ENCODE measurements at places on chromosomes 16 and 17.

GRCh38 chr17:50304781-50305404, 30.6 kb downstream of the TMEM92 start:
- no peak for DNase-seq

- DNase-seq: no peak
Measured at GRCh38 chr17:45813048-45813725, 29.1 kb downstream of the CRHR1 start.

- no peak for DNase-seq
Measured at GRCh38 chr16:10876799-10877341, at the start of gene CIITA. Gene CIITA (plus strand): TSS chr16:10877202. CDS start chr16:10877331, 129 bp downstream.

- DNase-seq: no peak
Measured at GRCh38 chr17:36069136-36069535, 5.1 kb downstream of the CCL18 start.

- DNase-seq: no peak
Measured at GRCh38 chr16:17359788-17360390, 110.9 kb downstream of the XYLT1 start.

GRCh38 chr16:8966817-8967131, 3.1 kb upstream of the USP7 start:
- DNase-seq: no peak

DNA sequence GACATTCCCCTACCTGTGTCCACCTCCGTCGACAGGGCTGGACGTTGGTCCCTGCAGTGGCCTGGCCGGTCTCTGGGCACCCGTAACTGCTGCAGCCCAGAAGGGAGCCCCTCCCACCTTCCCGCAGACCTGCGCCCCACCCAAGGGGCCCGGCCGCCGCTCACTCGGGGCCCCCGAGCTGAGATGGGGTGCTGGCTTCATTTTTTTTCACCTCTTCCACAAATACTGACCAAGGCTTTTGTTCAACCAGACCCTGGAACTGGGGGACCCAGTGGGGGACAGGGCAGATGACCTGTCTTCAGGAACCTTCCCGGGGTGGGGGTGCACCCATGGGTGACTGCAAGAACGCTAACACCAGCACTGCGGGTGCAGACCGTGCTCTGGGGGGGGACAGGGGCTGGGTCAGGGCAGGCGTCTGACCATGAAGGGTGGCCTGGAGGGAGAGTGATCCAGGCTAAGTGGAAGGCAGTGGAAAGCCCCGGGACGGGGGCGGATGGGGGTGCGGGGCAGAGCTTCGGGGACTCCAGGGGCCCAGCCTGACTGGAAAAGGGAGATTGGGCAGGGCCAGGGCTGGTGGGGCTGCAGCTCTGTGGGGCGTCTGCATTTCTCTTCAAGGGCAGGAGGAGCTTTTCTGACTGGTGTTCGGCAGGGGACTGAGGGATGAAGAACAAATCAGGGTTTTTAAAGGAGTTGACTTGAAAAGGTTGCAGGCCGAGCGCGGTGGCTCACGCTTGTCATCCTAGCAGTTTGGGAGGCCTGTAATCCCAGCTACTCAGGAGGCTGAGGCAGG, 42.3 kb downstream of the SLC7A5 start:
- DNase-seq: no peak

GRCh38 chr16:53546988-53547391, 44.0 kb upstream of the AKTIP start:
- DNase-seq: no peak

- no peak for DNase-seq
Measured at GRCh38 chr16:25298165-25298872, 40.7 kb upstream of the ZKSCAN2 start.

- no peak for DNase-seq
Measured at GRCh38 chr16:87542531-87543102, 49.8 kb upstream of the ZCCHC14 start.

DNA sequence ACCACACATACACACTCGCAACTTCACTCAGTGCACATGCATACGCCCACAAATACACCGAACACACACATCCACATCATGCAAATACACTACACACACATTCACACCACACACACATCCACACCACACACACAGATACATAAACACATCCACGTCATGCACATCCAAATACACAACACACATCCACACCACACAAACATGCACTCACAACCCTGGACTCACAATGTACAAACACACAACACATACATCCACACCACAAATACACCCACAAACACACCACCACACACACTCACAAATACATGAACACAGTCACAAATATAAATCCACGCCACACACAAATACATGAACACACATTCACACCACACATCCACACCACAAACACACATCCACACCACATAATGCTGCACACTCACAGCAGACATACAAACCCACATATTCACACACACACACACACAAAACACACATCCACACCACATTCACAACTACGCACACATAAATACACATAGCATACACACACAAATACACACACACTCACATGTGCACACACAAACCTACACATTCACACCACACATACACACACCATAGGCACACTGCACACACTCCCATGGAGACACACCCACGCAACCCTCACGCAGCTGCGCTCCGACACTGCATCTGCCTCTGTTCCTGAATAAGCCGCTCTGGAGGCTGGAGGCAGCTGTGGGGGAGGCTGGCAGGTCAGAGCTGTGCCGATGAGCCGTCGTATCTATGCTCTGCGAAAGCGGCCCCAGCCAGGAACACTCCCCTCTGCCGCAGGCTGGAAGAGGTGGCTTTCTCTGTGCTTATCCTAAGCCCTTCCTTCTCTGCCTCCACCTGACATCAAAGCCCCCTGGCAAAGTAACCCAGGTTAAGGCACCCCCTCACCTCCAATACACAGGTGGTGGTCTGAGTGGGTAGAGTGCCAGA, 141.8 kb downstream of the GRIN2A start:
- DNase-seq: no peak

GRCh38 chr16:1101573-1102332, 5.7 kb upstream of the C1QTNF8 start:
- no peak for DNase-seq

GRCh38 chr16:19748389-19749168, 30.5 kb downstream of the IQCK start:
- DNase-seq: no peak

GRCh38 chr16:58842156-58842555, 108.0 kb upstream of the GOT2 start:
- DNase-seq: no peak

- DNase-seq: no peak
Measured at GRCh38 chr17:9763643-9764042, 27.7 kb downstream of the DHRS7C start.

DNA sequence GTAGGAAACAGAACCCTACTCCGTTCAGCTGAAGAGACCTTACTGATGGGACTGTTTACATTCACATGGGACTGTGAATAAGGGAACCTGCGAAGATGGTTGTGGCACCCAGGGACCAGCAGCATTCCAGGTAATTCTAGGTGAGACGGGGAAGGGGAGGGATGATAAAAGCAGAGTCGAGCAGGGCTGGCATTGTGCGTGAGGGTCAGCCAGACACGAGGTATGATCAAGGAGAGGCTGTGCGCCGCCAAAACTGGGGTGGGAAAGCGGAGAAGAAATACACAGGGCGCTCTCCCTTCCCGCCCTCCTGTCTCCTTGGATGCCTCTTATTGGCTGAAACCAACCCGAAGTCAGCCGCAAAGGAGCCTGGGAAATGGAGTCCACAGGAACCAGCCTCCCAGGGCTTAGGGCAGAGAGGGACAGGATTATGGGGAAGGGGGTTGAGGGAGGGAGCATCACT, 38.4 kb upstream of the CSNK2A2 start:
- DNase-seq: peak; percentile 43

DNA sequence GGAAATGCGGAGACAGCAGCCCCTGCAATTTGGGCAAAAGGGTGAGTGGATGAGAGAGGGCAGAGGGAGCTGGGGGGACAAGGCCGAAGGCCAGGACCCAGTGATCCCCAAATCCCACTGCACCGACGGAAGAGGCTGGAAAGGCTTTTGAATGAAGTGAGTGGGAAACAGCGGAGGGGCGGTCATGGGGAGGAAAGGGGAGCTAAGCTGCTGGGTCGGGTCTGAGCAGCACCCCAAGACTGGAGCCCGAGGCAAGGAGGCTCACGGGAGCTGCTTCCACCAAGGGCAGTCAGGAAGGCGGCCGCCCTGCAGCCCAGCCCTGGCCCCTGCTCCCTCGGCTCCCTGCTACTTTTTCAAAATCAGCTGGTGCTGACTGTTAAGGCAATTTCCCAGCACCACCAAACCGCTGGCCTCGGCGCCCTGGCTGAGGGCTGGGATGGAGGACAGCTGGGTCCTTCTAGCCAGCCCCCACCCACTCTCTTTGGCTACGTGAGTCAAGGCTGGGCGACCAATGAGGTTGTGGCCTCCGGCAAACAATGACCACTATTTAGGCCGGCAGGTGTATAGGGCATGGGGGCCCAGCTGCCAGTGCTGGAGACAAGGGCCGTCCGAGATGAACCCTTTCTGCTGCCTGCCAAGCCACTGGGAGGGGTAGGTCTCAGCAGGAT, 507 bp downstream of the SERPINF1 start:
- no peak for DNase-seq

DNA sequence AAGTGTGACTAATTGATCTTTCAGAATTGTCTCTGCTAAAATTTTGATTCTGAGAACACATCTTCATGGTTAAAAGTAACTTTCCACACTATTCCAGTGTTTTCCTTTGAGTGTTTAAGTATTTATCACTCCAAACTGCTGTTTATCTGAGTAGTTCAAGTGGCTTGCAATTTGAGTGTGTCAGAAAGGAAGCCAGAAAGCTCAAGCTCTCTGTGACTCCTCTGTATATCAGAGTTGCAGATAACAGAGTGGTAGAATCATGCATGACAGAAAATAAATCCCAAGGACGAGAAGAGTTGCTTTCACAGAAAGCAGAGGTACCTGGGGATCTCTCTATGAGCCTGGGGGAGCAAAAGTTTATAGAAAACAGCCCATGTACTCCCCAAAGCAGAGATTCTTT, 130.0 kb downstream of the CYB561 start:
- no peak for DNase-seq

GRCh38 chr17:27518545-27519521, 62.6 kb downstream of the KSR1 start:
- DNase-seq: no peak

DNA sequence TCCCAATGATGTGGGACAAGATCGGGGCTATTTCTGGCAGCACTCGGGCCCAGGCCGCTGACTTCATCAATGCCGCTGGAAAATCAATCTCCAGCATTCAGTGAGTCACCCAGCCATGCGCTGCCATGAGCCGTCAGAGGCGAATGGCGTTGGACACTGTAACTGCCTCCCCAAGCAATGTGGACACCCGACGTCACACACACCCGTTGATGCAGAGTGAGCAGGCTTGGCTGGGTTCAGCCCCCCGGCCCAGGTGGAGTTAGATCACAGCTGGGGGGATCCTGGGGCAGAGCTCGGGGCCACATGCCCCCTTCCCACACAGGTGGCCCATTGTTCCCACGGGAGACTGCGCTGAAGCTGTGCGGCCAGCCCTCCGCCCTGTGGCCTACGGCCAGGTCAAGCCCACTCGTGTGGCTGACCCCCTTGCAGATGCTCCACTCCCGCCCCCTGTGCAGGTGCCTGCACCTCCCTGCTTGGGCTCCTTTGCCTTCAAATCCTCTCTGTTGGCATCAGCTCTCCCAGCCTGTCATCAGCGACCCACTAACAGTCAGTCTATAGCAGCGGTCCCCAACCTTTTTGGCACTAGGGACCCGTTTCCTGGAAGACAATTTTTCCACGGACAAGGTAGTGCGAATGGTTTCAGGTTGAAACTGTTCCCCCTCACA, 89.9 kb downstream of the TBC1D16 start:
- no peak for DNase-seq

- no peak for DNase-seq
Measured at GRCh38 chr16:20617271-20617670, 41.1 kb upstream of the ACSM2B start.

- no peak for DNase-seq
Measured at GRCh38 chr16:81371106-81371505, 56.3 kb downstream of the GAN start.

- DNase-seq: no peak
Measured at GRCh38 chr17:3693829-3694231, 2.1 kb downstream of the P2RX5 start.

GRCh38 chr16:47858333-47858982, 297.3 kb downstream of the ABCC12 start:
- no peak for DNase-seq

- DNase-seq: no peak
Measured at GRCh38 chr16:80837533-80838147, 33.2 kb upstream of the CDYL2 start.

DNA sequence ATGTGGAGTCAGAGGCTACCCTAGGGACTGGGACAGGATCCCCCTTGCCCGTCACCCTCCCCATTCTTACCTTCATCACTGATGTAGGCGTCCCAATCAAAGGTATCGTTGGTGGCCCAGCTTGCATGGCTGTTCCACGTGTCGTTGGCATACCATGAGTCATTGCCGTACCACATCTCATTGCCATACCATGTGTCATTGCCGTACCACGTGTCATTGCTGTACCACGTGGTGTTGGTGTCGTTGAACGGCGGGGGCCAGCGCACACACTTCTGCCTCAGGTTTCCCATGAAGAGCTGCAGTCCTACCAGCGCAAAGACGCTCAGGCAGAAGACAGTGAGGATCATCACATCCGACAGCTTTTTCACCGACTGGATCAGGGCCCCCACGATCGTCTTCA, 4.8 kb downstream of the SCN4A start:
- no peak for DNase-seq

GRCh38 chr16:79269211-79269863, 331.2 kb downstream of the MAF start:
- no peak for DNase-seq

GRCh38 chr17:4777969-4778760, 6.5 kb downstream of the TM4SF5 start:
- no peak for DNase-seq

GRCh38 chr17:29042679-29043538, at the start of gene PIPOX:
Gene PIPOX (plus strand): TSS chr17:29043141. CDS start chr17:29043226, 85 bp downstream.
- DNase-seq: no peak

GRCh38 chr17:8469964-8470363, 34.3 kb downstream of the NDEL1 start:
- DNase-seq: no peak

GRCh38 chr16:86880316-86881117, 302.2 kb downstream of the FOXL1 start:
- DNase-seq: no peak

- DNase-seq: no peak
Measured at GRCh38 chr17:73343739-73344454, 32.1 kb upstream of the CDC42EP4 start.
